Hepatocyte (in vitro differentiated cells): ENCODE measurements at places on chromosomes 2 and 18.
A peak's percentile ranks its signal among the peaks of the same experiment; 100 is the strongest.

- DNase-seq, result no peak
These were observed 16.0 kb upstream of the ACYP2 start for GRCh38 chr2:54099370-54099769.

DNA sequence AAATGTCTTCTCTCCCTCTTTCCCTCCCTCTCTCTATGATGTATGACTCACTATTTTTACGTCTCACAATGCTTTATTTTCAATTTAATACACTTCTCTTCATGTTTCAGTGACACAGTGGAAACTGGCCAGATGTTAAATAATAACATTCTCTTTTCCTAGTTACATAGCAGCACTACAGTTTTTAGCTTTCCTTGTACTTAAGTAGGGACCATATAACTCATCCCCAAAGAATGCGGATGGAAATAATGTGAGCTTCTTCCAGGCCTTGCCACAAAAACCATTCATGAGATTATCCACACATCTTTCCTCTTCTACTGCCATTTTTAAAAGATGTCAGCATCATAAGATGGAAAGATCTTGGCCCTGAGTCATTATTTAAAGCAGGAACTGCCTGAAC lies 789.4 kb downstream of the LRP1B start:
- peak; percentile 16 for DNase-seq

DNA sequence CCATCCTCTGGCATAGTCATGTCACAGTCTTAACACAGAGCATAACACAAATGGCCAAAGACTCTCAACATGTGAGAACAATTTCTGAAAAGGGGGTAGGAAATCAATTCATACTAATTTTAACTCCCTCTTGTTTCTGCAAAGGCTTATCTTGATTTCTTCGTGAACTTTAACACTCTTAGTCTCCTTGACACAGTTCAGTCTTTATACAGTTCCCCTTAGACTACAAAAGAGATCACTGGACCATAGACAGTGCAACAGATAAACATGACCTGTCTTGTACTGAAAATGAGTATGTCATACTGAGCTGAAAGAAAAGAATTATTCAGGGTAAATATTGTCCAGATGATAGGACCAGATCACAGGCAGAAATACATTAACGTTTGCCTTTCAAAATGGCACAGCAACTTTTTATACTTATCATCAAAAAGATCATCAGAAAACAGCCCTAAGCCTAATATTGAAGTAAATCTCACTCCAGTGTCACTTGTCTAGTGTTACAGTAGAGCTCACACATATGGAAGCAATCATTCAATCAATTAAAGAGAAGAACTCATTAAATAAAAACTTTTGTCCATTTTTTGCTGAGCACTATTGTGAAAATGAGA lies 56.4 kb upstream of the VRK2 start:
- DNase-seq, result no peak

DNA sequence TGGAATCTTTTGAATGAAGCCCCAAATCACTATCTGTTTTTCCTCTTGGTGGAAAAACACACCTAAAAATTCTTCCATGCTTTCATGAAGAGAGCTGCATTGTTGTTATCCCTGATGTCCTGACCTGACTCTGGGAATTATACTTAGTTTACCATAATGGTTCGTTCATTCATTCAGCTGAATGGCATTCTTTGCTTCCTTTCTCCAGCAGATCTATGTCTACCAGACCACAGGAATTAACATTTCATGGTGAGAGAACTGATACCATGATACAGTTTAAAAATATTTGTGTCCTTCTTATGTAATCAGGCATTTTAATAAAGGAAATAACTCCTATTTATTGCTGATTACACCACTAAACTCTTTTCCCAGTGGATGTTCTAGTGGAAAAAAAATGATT lies 11.1 kb upstream of the SLC4A10 start:
- no peak for DNase-seq

- DNase-seq, result no peak
These were observed 13.1 kb downstream of the PID1 start for GRCh38 chr2:229257985-229258384.

GRCh38 chr2:33602201-33602830 lies 3.2 kb upstream of the FAM98A start:
- no peak for DNase-seq

DNA sequence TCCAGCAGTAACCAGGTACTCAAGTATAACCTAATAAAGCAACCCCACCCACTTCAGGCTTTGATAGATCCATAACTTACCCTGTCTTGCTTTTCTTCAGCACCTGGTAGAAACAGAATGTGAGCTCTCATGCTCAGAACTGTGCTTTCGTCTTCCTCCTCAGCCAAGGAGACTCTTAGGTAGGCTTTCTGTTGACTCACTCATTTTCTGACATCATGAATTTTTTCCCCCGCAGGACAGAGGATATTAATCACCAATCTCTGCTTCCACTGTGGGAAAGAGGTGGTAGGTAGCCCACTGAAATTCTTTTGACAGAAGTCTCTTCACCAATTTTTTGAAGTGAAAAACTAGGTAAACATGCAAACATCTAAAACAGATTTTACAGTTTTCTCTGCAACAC lies 241.2 kb upstream of the KCNJ3 start:
- no peak for DNase-seq

- DNase-seq, result no peak
These were observed 101.0 kb upstream of the CTDP1 start for GRCh38 chr18:79578396-79579260.

GRCh38 chr18:35045806-35046205 lies 4.6 kb downstream of the MAPRE2 start:
- DNase-seq, result no peak

DNA sequence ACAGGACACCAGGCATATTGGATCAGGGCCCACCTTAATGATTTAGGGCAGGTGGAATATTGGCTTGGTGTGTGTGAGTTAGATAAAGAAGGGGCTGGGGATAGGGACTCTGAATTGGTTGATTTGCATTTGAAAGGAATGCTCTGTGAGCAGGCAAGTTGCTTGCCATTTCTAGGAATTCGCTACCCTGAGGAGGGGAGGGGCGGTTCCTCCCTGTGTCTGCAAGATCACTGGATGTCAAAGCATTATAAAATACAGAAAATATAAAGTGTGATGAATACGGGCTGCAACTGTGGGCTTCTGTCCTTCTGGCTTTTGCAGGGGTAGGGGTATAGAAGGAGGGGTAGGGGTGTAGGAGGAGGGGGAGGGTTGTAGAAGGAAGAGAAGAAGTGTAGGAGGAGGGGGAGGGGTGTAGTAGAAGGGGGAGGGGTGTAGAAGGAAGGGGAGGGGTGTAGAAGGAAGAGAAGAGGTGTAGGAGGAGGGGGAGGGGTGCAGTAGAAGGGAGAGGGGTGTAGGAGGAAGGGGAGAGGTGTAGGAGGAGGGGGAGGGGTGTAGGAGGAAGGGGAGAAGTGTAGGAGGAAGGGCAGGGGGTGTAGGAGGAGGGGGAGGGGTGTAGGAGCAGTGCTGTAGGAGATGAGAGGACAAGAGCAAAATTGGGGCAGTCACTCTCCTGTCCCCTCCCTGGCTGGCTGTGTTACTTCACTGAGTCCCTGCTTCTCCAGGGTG lies 238.0 kb upstream of the COPS8 start:
- no peak for DNase-seq

- peak; percentile 14 for DNase-seq
These were observed at the start of gene PSMA8 for GRCh38 chr18:26133652-26134051. TSS of gene PSMA8 (plus strand) at chr18:26133869. CDS start at chr18:26133966, 97 bp downstream.

DNA sequence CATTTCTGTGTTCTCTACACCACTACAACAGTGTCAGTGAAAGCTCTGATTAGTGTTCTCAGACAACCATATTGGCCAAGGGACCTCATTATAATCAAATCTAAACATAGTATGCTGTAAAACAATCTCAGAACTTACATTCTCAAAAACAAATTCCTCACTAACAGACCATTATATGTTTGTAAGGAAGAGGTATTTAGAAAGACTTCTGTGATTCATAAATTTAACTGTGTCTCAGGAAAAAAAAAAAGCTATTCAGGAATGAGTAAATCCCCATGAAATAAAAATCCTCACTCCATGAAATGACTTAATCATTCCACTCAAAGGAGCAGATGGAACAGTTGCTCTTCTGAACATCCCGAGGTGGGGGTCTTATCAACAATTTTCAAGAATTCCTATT lies 413.0 kb downstream of the CDH2 start:
- DNase-seq, result no peak

DNA sequence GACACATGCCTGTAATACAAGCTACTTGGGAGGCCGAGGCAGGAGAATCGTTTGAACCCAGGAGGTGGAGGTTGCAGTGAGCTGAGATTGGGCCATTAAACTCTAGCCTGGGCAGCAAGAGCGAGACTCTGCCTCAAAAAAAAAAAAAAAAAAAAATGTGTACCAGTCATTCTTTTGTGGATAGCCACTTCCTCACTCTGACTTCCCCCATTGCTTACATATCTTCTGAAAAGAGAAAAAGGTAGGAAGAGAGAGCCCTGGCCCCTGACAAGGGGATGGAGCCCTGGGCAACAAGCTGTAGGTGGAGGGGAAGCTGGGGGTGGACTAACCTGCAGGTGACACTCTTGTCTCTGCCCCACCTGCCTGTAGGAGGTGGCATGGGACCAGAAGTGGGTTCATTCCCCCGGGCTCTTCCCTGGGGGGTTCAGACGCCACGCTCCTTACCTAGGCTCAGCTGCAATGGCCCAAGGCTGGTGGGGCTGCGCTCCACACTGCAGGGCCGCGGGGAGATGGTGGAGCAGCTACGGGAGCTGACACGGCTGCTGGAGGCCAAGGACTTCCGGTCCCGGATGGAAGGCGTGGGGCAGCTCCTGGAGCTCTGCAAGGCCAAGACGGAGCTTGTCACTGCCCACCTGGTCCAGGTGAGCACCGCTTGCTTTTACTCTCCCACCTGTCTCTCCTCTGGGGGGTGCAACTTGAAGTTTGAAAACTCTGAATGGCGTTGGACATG lies 39.1 kb downstream of the PCARE start:
- DNase-seq, result no peak

GRCh38 chr2:225355788-225356187 lies 43.7 kb upstream of the NYAP2 start:
- DNase-seq, result no peak

DNA sequence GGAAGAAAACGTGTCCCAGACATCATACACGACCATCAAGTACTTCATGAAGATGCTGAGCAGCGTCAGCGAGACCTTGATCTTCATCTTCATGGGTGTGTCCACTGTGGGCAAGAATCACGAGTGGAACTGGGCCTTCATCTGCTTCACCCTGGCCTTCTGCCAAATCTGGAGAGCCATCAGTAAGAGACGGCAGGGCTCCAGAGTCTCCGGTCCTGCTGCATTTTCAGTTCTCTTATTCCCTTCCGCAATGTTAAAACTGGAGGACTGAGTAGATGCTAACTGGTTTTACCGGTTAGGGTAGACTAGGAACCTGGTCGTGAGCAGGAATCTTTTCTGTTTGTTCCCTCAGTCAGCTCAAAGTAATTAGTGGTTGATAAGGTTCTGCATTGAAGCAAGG lies 32.3 kb downstream of the SLC9A4 start:
- peak; percentile 54 for DNase-seq

- no peak for DNase-seq
These were observed 559.5 kb downstream of the PIK3C3 start for GRCh38 chr18:42514512-42514911.

- DNase-seq, result no peak
These were observed 12.6 kb upstream of the ICA1L start for GRCh38 chr2:202883987-202884675.

DNA sequence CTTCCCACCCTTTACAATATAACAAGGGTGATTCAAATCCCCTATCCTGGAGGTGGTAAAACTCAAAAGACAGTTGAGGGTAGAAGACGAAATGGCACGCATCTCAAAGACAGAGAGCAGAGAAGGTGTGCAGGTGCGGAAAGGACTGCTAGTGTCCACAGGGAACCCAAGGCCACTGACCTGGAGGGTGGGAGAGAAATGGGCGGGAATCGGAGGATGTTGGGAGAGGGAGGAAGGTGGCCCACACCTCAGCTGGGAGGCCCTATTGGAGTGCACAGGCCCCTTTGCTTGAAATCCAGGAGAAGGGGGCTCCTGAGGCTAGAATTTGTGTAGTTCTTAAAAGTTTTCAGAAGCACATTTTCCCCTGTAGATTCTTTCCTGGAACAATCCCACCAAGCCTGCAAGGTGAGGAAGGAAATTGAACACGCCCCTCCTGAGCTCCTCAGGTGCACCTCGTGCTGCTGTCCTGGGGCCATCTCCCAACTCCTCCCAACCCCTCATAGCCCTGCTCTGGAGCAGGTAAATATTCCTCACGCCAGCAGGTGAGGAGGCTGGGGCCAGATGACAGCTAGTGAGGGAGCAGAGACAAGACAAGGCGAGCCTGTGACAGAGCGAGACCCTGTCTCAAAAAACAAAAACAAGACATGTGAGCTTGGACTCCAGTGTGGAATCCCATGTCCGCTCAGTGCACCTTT lies 99.3 kb downstream of the MCFD2 start:
- DNase-seq, result no peak

DNA sequence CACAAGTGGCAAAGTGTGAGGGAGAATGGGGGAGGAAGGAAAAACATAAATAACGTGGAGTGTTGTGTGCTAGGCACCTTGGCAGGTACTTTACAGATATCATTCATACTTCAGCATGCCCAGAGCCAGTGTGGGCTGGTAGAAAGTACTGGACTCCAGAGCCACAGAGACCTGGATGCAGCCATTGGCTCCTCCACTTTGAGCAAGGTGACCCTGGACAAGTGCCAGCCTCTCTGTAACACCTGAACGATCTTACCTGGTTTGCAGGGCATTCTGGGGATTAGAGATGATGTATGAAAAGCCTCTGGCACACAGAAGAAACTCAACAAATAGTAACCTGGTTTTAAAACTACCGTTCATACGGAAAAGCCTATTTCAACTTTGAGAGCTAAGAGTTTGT lies 6.3 kb downstream of the LOXHD1 start:
- DNase-seq, result no peak

DNA sequence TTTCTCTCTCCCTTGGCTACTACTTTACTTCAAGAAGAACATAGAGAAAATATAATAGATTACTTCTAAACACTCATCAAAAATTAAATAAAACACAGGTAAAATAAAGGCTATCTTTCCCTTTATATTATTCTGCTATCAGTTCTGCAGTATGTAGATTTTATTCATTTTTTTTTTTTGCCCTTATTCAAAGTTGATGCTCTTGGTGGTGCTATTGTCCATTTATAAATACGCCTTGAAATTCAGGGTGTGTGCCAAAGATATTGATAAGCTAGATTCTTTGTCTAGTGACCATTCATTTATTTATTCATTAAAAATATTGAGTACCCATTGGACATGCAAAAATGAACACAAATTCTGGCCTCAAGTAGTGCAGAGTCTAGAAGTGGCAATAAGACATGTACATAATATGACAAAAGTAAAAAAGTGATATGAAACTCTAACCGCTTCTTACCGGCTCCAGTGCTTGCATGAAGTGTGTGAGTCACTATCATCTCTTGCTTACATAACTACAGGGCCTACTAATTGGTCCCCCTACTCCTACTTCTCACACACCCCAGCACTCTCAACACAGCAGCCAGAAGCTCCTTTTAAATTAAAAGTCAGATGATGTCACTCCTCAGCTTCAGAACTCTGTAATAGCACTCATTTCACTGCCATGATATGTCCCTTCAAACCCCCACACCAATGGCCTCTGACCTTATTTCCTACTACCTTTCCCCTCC lies 208.3 kb upstream of the FANCL start:
- DNase-seq, result no peak

GRCh38 chr2:142484111-142484510 lies 353.3 kb upstream of the LRP1B start:
- no peak for DNase-seq
